ENCODE measurements at places on chromosomes 3 and 15.

DNA sequence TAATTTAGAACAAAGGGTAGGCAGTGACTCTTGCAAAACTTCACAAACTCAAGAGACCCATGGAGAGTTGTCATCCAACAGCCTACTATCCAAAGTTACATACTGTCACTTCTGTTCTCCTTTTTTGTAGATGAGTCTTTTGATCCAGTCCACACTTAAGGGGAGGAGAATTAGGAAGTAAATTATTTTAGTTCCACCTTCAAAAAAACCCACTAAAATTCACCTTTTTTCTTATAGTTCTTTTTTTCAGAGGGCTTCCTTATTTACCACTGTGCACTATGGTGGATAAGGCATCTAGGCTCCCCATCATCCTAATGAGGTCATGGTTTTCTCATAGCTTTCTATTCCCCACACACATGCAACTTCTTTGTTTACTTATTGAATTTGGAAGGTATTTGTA lies 8.6 kb upstream of the TCAIM start:
- no peak for DNase-seq

DNA sequence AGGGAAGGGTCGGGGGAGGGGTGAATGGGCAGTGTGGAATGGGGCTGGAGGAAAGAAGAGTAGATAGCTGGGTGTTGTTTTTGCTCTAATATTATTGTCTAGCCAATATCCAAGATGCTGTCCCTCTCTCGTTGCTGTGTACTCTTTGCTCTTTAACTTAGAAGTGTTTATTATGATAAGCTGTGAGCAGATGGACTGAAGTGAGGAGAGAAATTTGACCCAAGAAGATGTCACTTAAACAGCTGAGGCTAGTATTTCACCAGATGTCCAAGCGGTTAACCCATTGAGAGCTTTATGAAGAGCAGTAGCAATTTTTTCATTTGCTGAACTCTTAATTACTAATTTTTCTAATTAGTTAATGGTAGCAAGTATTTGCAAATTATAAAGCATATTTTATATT lies 212.2 kb upstream of the TP63 start:
- DNase-seq, result peak; percentile 10

DNA sequence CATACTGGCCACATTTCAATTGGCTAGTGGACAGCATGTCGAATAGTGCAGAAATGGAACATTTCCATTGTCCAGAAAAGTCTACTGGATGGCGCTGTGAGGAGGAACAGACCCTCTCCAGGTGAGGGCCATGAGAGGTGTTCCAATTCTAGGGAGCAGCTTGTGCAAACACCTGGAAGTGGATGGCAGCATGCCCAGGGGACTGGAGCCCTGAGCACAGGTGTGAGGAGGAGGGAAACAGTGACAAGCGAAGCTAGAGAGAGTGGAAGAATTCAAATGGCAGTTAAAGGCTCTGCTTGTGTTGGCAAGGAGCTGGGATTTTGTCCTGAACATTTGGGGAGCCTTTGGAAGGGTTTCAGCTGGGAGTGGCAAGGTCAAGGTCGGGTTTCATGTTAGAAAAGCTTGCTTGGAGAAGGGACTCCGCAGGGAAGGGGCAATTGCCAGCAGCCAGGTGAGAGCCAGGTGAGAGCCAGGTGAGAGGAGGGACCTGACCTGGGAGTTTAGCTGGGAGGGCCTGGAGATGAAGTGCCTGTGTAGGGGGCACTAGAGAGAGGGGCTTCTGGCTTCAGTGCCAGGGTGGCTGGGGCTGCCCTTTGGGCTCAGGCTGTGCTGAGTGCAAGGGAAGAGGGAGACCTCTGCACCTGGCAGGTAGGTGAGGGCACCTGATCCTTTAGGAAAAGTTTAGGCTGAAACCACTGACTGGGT lies 93.8 kb downstream of the LINGO1 start:
- no peak for DNase-seq

DNA sequence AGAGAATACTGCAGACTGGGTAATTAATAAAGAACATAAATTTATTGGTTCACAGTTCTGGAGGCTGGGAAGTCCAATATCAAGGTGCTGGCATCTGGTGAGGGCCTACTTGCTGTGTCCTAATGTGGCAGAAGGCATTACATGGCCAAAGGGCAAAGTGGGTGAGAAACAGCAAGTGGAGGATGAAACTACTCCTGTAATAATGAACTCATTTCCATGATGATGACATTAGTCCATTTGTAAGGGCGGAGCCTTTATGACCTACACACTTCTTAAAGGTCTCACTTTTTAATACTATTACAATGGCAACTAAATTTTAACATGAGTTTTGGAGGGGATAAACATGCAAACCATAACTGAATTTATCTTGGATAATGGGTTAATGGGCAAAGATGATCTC lies 139.6 kb upstream of the SGO1 start:
- DNase-seq, result no peak

- DNase-seq, result no peak
Measured at GRCh38 chr15:56099311-56099710, 105.9 kb upstream of the NEDD4 start.
